Right ventricle myocardium superior (tissue), 1 donor: ENCODE measurements at places on chromosomes 4 and X. TPM values are rescaled to one million over a fixed set of nuclear protein-coding genes. Genes with fewer than 3 reads are reported as not detected.
A peak's percentile ranks its signal among the peaks of the same experiment; 100 is the strongest.

The TMEM175 gene
- total RNA-seq = 14.9 TPM

The SOD3 gene
- total RNA-seq = 62.4 TPM

The PHEX gene
- 0.08 TPM for total RNA-seq

The FGD1 gene
- total RNA-seq = 7.5 TPM

The NLRP2B gene
- total RNA-seq = not detected

DNA sequence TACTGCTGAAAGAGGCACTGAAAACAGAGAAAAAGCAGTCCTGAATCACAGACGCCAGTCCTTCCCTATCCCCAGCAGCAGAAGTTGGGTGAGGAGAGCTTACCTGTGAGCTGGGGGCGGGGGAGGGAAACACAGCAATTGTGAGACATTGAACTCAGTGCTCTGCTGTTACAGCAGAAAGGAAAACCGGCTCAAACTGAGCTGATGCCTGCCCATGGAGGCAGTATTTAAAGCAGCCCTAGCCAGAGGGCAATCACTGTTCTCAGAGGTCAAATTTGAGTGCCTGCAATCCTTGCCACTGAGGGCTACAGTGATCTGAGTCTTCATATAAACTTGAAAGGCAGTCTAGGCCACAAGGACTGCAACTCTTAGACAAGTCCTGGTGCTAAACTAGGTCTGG lies 220.7 kb downstream of the GRXCR1 start:
- no peak for DNase-seq

DNA sequence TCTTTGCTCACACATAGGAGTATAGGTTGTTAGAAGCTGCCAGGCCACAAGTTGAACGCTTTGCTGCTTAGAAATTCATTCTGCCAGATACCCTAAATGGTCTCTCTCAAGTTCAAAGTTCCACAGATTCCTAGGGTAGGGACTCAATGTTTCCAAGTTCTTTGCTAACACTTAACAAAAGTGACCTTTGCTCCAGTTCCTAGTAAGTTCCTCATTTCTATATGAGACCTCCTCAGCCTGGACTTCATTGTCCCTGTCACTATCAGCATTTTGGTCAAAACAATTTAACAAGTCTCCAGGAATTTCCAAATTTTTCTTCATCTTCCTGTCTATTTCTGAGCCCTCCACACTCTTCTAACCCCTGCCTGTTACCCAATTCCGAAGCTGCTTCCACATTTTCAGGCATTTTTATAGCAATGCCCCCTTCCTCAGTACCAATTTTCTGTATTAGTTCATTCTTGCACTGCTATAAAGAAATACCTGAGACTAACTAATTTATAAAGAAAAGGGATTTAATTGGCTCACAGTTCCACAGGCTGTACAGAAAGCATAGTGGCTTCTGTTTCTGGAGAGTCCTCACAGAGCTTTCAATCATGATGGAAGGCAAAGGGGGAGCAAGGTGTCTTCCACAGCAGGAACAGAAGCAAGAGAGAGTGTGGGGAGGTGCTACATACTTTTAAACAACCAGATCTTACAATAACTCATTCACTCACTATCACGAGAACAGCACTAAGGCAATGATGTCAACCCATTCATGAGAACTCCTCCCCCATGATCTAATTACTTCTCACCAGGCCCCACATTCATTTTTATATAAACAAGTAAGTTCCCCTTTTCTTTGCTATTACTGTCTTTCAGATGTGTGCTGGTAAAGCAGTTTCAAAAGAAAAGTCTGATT lies 11.5 kb upstream of the TLR1 start:
- DNase-seq = no peak

DNA sequence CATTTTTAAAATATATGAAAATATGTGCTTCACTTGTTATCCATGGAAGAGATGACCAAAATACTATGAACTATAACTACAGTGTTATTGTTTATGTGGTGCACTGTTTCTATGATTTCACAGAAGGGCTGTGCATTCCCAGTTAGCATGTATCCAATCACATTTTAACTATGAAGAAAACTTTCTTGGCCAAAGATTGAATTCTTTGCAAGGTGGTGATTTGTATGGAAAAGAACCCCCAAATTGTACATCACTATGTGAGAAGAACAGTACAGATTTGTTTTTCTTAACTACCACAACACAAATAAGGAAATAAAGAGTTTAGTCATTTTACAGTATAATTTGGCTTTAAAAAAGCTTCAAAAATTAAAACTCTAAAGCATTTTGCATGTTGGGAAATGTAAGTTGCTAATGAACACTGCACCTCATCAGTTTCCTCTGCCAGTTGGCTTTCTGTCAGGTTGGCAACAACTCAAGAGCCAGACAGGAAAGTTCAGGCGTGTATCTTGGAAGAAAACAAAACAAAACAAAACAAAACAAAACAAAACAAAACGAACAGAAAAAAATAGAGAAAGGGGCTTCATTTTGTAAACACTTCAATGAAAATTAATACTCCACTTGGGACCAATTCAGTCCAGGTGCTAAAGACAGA lies 237.0 kb downstream of the SCFD2 start:
- DNase-seq = peak; percentile 55

DNA sequence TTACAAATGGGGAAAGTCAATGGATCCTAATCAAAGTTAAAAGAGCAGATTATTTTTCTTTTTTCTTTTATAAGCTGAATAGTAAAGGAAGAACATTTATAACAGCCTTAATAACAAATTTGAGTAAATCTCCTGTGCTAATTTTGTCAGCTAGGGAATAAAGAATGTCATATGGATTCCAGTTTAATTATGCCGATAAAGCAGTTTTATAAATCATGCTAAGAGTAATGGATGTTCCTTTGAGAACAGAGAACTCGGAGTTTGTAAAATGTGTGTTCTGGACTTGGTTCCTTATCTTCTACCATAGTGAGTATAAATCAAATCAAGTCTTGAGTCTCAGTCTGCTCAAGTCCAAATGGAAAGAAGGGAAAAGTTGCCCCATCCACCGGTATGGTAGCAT lies 180.3 kb upstream of the FTHL17 start:
- no peak for DNase-seq

GRCh38 chrX:38124000-38124399 lies 96.7 kb downstream of the SRPX start:
- no peak for DNase-seq
